CD4-positive, alpha-beta T cell treated with Interleukin-6 at 100 ng/mL for 8 hours (primary cell): ENCODE measurements at places on chromosomes 2 and 18.

DNA sequence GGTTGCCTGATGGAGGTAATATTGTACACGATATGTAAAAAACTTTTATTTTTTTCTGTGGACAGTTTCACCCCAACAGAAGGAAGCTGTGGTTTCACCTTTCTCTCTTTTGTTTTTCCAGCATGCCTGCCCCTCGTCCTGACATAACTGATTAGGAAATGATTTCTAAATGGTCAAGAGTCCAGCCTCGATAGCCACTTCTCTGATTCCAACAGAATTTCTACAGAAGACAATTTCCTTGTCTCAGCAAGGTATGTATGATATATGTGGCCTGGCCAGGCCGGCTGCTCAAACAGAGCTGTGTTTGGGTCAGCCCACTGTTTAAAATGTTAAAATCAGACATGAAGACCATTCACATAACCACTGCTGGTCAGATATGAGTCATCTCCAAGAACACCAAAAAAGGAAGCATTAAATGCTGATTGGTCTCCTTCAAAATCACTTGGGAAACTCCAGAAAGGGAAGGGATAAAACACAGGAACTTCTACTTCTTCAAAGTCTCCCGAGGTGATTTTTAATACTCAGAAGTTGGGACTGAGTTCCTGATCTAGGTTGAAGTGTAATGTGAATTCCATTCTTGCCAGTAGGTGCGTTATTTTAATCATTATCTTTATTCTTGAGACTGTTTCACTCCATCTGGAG is 22.3 kb downstream of the ATP8B1 start:
- DNase-seq: no peak

DNA sequence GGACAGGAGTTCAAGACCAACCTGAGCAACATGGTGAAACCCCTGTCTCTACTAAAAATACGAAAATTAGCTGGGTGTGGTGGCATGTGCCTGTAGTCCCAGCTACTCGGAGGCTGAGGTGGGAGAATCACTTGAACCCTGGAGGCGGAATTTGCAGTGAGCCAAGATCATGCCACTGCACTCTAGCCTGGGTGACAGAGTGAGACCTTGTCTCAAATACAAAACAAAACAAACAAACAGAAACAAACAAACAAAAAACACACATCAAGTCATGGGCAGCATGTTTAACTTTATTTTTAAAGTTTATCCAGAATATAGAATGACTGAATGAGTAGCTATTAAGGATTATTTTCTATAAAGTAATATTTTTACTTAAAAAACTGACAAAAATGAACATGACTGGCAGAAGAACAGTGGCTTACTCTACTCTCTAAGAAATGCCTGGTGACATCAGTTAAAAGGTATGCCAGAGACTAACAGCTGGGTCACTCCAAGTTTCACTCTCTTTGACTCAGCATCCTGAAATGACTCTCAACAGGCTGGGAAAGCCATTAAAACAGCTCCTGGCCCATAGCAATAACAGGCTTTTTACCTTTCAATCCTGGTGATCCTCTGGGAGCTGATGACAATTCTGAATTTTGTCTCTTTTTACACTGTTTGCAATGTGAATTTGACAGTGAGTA is 281.6 kb upstream of the STON1 start:
- DNase-seq: no peak

GRCh38 chr18:42174909-42175308 is 219.9 kb downstream of the PIK3C3 start:
- no peak for DNase-seq

GRCh38 chr2:207337234-207338219 is 171.8 kb upstream of the KLF7 start:
- DNase-seq: no peak

- no peak for DNase-seq
These were observed 156.3 kb downstream of the TTC32 start for GRCh38 chr2:19745318-19746136.

DNA sequence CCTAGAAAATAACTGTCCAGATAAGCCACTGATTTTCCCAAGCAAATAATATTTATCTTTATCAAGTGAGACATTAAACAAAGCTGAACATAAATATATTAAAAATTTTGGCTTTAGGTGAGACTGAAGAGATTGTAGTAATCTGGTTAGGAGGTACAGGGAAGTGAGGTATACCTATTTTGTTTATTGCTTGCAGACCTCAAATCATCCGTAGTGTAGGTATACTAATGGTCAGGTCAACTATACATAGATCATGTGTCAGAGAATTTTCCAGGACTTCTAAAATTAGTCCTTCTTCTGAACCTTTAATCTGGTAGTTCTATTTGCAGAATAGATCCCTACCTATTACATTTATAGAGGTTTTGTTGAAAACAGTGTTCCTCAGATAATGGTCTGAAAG is 41.5 kb downstream of the SP140 start:
- DNase-seq: no peak

GRCh38 chr2:189421644-189422043 is 19.6 kb upstream of the WDR75 start:
- no peak for DNase-seq

DNA sequence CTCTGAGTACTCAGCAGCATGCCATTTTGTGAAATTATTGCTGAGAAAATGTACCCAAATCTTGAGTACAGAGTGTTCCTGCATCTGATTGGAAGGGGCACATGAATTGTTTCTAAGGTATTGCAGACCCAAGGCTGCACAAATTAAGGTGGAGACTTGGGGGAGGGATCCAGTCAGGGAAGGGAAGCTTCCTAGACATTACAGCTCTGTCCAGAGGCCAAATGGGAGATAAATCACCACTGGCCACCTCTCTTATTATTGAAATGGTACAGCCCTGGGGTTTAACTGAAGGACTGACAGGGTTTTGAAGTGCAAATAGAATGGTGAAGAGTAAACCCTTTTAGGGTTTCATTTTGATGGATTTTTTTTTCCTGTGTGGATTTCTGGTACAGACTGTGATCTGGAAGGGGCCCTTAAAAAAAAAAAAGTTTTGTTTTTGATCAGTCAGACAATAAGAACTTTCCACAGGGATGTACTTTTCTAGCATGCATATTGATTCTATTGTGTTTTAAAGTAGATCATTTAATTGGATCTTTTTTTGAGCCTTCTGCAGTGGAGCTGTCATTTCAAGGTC is 119.4 kb downstream of the GREB1L start:
- no peak for DNase-seq

GRCh38 chr2:150686391-150686790 is 198.9 kb upstream of the RND3 start:
- no peak for DNase-seq

- DNase-seq: peak; percentile 37
These were observed 675 bp downstream of the PRKD3 start for GRCh38 chr2:37323781-37324535.

- DNase-seq: no peak
These were observed 23.7 kb downstream of the BABAM2 start for GRCh38 chr2:27914041-27914804.

- DNase-seq: no peak
These were observed 103.3 kb downstream of the RNF144A start for GRCh38 chr2:7020468-7020867.
